Activated CD4-positive, alpha-beta T cell treated with anti-CD3 and anti-CD28 coated beads, Interleukin-2, amount 10 ng/mL, durations not matched to agents 24 days and 14 days (primary cell): ENCODE measurements at places on chromosomes 3 and 15.

DNA sequence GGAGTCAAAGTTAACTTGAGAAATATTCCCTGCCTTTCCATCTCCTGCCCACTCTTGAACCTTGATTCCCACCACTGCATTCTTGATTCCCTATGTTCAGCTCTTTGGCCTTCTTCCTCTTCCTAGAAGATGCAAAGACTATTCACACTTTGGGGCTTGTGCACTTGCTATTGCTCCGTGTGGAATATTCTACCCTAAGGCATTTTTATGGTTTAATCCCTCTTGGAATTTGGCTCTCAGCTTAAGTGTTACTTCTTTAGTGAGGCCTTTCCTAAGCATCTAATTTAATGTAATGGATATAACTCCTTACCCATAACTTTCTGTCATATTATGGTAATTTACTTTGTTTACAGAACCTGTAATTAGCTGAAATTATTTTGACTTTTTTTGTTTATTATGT lies 318.9 kb upstream of the COL8A1 start:
- DNase-seq, result no peak
- H3K4me1 ChIP-seq, result no peaks in the 10 kb centered on the region
- H3K36me3 ChIP-seq, result no peaks in the 10 kb centered on the region
- H3K27ac ChIP-seq, result no peak overlapping the region
- no peaks in the 10 kb centered on the region for H3K27me3 ChIP-seq

DNA sequence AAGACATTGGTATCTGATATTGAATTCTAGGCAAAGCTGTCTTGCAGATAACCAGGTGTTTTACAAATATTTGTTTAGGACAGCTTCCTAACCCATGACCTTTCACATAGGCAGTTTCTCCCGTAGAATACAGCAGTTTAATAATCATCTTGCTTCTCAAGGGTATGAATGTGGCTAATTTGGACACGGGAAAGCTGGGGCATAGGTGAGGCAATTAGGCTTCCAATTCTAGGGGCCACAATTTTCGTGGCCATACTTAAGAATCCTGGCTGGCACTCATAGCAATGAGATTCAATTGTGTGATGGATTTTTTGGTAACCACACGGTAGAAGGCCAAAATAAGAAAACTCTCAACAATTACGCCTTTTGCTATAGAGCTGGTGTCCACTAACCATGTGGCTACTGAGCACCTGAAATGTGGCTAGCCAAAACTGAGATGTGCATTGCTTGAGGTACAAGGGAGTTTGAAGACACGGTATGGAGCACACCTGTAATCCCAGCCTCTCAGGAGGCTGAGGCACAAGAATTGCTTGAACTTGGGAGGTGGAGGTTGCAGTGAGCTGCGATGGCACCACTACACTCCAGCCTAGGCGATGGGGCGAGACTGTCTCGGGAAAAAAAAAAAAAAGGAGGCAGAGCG lies 34.4 kb downstream of the TFRC start:
- no peak overlapping the region for H3K4me3 ChIP-seq
- peaks cover 66% of the 10 kb centered on the region for H3K36me3 ChIP-seq
- no peaks in the 10 kb centered on the region for H3K27me3 ChIP-seq

- no peak overlapping the region for H3K4me3 ChIP-seq
- no peak for DNase-seq
- no peaks in the 10 kb centered on the region for H3K27me3 ChIP-seq
- H3K4me1 ChIP-seq, result peaks cover 26% of the 10 kb centered on the region
- no peak overlapping the region for H3K27ac ChIP-seq
Observed at GRCh38 chr15:41944313-41944940, 27.9 kb downstream of the EHD4 start.

DNA sequence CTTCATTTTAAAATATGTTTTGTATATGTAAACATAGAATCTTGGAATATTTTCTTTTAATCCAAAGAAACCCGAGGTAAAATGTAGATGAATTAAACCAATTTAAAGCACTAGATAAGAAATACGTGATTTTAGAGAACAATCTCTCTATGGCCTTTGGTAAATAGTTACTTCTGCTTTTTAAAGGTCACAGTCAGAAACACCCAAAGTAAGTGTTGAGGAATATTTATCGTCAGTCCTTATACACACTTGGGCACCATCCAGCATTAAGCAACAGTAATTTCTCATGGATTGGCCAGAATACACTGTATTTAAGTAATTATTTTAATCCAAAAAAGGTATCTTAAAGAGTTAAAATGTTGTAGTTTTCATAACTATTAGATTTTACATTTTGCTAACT lies 713.2 kb downstream of the NLGN1 start:
- H3K4me3 ChIP-seq, result no peak overlapping the region
- no peak overlapping the region for H3K27ac ChIP-seq
- no peaks in the 10 kb centered on the region for H3K4me1 ChIP-seq

DNA sequence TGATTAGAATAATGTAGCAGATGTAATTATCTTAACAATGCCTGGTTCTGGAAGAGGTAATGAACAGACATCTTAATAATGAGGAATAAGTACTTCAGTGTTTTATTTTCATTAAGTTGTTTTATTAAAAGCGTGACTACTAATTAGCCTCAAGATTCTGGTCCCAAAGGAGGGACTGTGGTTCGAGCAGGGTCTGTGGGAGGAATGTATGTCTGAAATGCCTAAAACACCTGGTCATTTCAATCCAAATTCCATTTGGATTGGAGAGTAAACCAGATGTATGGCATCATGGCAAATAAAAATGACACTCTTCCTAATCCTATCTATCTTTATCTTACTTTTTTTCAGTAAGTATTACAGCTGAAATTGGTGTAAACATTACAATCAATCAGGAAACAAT lies 243.2 kb downstream of the PDZRN3 start:
- H3K4me3 ChIP-seq, result no peak overlapping the region
- no peaks in the 10 kb centered on the region for H3K36me3 ChIP-seq
